Caudate nucleus (tissue), 63 donors: ENCODE measurements at places on chromosomes 4 and X.

DNA sequence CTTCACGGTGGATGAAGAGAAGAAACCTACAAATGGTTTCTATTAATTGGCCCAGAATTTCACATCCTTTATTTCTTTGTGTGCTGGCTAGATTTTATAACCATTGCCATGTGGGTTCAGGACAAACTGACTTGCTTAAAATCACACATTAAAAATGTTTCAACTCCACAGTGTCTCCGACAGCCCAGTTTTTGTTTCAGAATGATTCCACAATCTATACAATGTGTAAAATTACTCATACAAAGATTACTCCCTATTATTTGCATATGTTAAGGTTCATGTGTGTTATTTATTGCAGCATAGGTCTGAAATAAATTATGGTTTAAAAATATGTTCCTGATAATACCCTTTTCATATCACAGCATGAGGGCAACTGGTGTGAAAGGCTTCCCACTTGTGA is 20.6 kb downstream of the DCHS2 start:
- DNase-seq: no peak

DNA sequence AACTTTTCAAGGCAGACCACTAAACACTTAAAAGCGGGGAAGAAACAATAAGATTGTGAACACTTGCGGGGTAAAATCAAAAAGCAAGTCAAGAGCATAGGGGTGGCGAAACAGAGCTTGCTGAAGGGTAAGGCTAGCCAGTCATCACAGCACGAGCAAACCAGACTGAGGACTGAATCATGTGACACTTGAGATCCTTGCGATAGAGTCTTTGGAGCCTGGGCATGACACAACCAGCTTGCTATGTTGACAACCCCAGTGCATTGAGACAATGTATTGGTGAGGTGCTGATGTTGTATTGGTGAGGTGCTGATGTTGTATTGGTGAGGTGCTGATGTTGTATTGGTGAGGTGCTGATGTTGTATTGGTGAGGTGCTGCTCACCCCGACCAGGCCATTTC is 72.3 kb downstream of the SLIT2 start:
- no peak for DNase-seq

DNA sequence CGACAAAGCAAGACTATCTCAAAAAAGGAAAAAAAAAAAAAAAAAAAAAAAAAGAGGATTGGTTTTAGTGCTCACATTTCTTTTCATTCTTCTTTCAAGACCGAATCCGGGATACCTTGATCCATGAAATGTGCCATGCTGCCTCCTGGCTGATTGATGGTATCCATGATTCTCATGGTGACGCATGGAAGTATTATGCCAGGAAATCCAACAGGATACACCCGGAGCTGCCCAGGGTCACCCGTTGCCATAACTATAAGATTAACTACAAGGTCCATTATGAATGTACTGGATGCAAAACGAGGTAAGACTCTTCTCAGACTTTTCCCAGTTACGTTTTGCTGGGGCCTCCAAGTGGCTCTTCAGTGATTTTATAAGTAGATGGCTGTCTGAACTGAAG is 6.1 kb downstream of the CXCR3 start:
- DNase-seq: no peak

- DNase-seq: no peak
These were observed 14.3 kb upstream of the AWAT1 start for GRCh38 chrX:70219938-70220764.

GRCh38 chr4:173264684-173265185 is 69.4 kb downstream of the HMGB2 start:
- no peak for DNase-seq
